ENCODE measurements at places on chromosomes 3 and 15. TPM values are rescaled to one million over a fixed set of nuclear protein-coding genes. Genes with fewer than 3 reads are reported as not detected.

The STRIT1 gene
- not detected for total RNA-seq

The UTS2B gene
- 6.6 TPM for total RNA-seq

- no peak overlapping the region for H3K4me3 ChIP-seq
- no peak overlapping the region for H3K27ac ChIP-seq
- no peaks in the 10 kb centered on the region for H3K36me3 ChIP-seq
- H3K27me3 ChIP-seq, result no peaks in the 10 kb centered on the region
These were observed 162.9 kb upstream of the WNT5A start for GRCh38 chr3:55650011-55650410.

DNA sequence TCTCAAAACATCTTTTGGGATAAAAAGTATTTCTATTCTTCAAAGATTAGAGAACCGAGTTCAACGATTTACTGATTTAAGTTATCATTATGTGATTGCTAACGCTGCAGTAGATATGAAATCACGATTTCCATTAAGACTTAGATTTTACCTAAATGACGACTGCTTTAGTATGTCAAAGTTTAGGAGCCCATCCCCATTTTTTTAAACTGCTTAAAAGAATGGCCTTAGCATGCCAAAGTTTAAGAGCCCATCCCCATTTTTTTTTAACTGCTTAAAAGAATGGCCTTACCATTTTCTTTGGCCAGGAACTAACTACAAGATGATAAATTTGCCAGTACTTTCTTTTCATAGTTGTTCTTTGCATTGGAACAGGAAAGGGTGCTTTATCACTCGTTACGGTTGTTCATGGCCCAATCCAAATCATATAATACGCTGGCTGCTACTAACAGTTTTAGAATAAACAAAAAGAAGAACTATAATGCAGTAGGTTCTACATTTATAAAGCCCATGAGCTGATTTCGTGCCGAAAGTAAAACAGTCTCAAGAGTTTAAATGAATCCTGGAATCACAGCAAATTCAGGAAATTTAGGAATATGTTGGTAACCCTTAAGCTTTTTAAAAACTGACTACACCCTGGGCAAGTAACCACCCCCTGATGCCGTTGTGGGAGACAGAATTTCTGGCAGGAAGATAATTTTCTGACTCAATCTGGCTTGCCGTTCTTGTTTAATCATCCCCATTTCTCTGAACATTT lies 869 bp upstream of the TSC22D2 start:
- H3K4me1 ChIP-seq, result no peaks in the 10 kb centered on the region
- H3K27ac ChIP-seq, result peak overlapping the region; percentile 99
- DNase-seq, result no peak
- H3K36me3 ChIP-seq, result no peaks in the 10 kb centered on the region

DNA sequence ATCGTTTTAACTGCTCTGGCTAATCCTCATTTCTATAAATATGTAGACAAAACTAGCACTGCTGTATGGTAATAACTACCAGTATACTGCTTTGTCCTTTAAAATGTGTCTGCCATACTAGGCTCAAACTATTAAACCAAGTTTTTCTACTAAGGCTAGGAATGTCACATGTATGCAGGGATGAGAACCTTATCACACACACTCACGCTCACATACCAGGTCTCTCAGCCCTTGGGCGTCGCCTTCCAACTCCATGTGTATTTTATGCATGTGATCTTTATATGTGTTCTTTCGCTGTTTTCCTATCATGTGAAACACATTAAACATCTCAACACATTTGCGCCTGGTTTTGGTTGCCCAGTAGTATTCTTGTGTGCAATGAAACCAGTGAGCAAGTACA lies 32.6 kb downstream of the ATP2C1 start:
- no peak for DNase-seq
- no peaks in the 10 kb centered on the region for H3K4me1 ChIP-seq
- H3K36me3 ChIP-seq, result no peaks in the 10 kb centered on the region
- H3K27me3 ChIP-seq, result no peaks in the 10 kb centered on the region
- no peak overlapping the region for H3K27ac ChIP-seq

GRCh38 chr3:31934018-31934417 lies 47.0 kb downstream of the OSBPL10 start:
- no peaks in the 10 kb centered on the region for H3K36me3 ChIP-seq
- H3K27me3 ChIP-seq, result no peaks in the 10 kb centered on the region
- no peaks in the 10 kb centered on the region for H3K4me1 ChIP-seq
- peak overlapping the region; percentile 27 for H3K27ac ChIP-seq
- no peak overlapping the region for H3K4me3 ChIP-seq
- no peak for DNase-seq

DNA sequence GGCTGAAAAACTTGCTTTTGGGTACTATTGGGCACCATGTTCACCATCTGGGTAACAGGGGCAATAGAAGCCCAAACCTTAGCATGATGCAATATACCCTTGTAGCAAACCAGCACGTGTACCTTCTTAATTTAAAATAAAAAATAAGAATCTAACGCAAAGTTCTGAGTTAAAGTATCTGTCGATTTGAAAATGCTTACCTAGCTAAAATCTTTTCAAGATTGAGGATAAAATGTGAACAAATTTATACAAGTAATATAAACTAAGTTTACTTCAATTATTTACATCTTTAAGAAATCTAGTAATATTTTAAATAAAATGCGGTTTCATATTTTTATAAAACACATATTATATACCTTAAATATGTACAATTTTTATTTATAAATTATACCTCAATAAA lies 38.1 kb upstream of the IGF2BP2 start:
- no peak overlapping the region for H3K4me3 ChIP-seq
- H3K27me3 ChIP-seq, result no peaks in the 10 kb centered on the region
- no peak for DNase-seq
- no peaks in the 10 kb centered on the region for H3K4me1 ChIP-seq

DNA sequence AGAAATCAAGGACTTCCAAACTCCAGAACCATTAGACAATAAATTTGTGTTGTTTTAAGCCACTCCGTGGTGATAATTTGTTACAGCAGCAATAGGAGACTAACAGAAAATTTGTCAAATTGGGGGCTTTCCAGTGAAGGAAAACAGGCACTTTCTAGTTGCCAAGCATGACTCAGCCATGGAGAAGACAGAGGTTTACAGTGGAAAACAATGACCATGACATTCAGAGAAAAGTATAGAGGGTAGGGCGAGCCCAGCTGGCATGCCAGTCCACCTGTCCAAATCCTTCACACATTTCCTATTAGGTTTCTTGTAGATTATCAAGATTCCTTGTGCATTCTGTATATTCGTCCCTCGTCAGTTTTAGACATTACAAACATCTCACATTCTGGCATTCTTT lies 24.9 kb downstream of the SLCO2A1 start:
- H3K4me1 ChIP-seq, result no peaks in the 10 kb centered on the region
- no peak for DNase-seq
- H3K27ac ChIP-seq, result no peak overlapping the region
- no peak overlapping the region for H3K4me3 ChIP-seq

- H3K27me3 ChIP-seq, result no peaks in the 10 kb centered on the region
- H3K4me1 ChIP-seq, result no peaks in the 10 kb centered on the region
- no peak overlapping the region for H3K4me3 ChIP-seq
- H3K27ac ChIP-seq, result no peak overlapping the region
These were observed 71.6 kb downstream of the CRYGS start for GRCh38 chr3:186472456-186473008.

Data from Peyer's patch (tissue), 4 donors.